Cerebellar nuclear complex (tissue), 1 donor: ENCODE measurements at places on chromosomes 2 and 18.

DNA sequence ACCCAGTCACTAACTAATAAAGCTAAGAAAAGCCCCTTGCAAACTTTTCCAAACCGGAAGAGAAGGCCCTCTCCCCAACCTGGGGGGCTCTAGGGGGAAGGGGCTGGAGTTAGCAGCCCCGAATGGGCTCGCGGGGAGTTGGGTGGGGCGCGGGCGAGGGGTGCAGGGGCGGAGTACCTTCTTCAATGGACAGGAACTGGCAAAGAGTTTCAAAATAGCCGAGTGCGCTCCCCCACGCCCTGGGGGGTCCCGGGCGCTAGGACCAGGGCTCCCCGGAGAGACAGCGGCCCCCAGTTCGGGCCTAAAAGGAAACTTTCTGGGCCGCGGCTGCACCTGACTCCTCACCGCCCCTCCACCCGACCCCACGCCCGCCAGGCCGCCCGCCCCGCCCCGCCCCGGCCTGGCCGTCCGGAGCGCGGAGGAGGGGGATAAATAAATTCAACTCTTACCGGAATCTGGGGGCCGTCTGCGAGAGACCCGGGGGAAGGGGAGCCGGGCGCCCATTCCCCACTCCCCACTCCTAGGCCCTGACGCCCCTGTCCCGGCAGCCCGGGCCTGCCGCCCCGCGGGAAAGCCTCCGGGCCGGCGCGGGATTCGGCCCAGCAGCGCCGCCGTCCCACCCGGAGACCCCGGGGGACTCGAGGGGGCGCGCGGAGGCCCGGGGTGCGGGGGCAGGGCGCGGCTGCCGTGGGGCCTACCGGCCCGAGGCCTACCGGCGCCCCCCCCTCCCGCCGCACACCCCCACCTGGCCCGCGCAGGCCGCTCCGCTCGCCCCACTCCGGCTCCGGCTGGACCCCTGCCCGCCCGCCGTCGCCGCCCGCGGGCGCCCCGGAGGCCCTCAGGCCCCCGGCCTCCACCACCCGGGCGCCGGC is 868 bp downstream of the INO80D start:
- no peak for DNase-seq

DNA sequence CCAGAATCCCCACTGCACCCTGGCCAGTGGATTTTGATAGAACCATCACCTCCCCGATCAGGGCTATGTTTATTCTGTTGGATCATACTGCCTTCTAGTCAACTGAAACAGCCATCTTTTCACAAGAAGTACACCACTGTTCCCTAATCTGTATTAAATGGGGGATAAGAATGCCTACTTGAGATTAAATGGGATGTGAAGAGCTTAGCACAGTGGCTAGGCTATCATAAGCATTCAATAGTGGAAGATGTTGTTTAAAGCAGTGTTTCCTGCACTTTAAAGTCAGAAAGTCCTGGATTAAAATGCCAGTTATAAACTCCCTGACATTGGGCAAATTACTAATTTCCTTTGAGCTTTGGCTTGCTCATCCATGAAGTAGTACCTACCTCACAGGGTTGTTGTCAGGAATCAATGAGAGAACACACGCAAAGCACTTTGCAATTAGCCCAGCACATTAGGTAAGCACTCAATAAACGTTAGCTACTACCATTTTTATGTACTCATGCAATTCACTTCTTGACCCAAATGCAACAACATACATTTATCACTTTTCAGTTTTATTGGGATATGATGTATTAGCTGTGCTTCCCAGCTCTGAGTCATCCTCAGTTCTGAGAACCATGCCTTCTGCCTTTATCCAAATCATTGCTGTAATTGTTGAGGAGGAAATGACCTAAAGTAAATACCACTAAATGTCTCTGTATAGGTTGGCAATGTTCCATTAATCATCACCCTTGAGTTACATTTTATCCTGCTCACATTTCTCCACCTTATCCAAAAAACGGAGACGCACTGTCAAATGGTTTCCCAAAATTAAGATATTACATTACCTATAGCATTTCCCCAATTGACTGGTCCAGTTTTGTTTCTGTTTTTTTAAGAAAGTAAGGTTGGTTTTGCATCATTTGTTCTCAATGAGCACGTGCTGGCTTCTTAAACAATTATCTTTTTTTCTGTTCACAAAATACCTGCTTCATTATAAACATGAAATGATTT is 2.1 kb downstream of the TMEM247 start:
- no peak for DNase-seq

DNA sequence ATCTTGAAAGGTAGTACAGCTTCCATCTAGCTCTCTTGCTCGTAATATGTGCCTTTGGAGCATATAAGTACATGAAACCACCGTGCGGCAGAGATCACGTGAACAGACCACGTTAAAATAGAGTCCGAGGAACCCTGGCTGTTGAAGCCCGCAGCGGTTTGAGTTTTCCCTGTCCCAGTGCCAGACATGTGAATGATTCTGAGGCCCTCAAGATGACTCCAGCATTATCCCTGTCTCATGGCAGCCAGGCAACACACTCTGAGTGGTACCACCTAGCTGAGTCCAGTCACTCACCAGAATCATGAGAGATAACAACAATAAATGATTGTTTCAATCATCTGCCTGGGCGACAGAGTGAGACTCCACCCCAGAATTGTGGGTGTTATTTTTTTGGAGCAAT is 21.6 kb upstream of the AAK1 start:
- DNase-seq, result no peak

DNA sequence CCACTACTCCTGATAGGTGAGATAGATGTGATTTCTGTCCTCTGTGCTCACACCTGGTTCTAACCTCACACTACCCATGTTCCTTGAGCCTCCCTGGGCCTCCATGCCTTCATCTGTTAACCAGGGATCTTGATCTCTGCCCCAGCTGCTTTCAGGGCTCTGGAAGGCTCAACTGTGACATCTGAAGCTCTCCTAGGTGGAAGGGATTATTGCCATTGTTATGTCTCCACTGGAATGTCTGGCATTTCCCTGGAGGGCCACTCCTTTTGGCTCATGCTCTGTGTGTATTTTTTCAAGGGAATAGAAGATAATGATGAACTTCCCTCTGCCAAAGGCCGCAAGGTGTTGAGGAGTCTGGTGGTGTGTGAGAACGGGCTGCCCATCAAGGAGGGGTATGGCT is 41.2 kb downstream of the PCARE start:
- DNase-seq, result no peak
